Caudate nucleus (tissue), 63 donors: ENCODE measurements at places on chromosomes 11 and 22.

- no peak for DNase-seq
Observed at GRCh38 chr11:83938148-83938547, 652.0 kb upstream of the CCDC90B start.

- no peak for DNase-seq
Observed at GRCh38 chr22:49566693-49567092, 261.0 kb downstream of the BRD1 start.

- no peak for DNase-seq
Observed at GRCh38 chr22:26330971-26331625, 98.0 kb upstream of the ASPHD2 start.

GRCh38 chr22:48536541-48537342 lies 1290.9 kb downstream of the BRD1 start:
- peak; percentile 37 for DNase-seq

- no peak for DNase-seq
Observed at GRCh38 chr22:35530700-35531099, 9.9 kb upstream of the RASD2 start.

DNA sequence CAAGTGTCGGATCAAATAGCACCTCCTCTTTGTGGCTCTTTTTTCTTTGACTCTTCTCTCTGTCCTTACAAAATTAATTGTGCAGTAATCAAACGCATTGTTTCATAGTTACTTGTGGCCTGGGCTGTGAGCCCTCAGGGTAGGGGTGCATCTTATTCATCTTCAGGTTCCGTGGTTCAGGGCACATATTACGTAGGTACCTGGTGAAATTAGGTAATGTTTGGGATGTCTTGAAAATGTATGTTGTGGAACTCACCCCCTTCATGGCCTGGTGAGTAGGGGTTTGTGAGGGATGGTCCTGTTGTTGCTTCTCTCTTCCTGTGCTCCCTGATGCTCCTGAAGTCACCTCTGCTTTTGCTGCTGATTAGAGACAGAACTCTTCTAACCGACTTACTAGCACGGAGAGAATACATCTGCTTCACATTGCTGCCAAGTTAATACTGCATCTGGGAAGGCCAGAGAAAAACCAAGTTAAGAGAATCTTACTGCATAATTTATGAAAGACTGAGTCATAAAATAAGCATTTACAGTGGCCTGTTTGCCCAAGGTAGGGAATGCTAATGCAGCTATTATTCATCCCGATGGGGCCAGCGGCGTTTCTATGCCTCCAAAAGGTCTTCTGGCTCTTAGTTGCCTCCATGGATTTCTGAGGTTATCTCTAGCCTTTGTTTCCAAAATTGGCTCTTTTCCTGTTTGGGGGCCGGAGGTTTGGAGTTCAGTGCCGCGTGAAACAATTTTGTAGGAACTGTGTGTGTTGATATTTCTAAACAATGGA lies 66.9 kb downstream of the TBC1D22A start:
- DNase-seq: no peak

DNA sequence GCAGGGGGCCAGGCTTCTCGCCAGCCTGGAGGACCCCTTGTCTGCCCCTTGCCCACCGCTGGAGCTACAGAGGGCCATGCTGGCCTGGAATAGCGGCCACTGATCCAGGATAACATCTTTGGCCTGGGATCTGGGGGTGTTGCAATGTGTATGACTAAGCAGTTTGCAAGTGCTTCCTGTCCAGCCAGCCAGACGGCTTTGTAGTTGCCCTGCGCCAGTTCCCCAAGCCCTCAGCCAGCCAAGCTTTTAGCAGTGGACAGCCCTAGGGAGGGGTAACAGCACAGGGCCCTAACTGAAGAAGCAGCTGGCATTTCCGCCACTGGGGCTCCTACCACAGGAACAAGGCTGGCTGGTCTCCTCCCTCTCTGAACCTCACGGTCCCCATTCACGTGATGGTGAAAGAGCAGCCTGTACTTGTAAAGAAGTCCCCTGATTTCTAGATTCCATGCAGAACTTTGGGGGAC lies 32.1 kb downstream of the UQCR10 start:
- DNase-seq: peak; percentile 60

DNA sequence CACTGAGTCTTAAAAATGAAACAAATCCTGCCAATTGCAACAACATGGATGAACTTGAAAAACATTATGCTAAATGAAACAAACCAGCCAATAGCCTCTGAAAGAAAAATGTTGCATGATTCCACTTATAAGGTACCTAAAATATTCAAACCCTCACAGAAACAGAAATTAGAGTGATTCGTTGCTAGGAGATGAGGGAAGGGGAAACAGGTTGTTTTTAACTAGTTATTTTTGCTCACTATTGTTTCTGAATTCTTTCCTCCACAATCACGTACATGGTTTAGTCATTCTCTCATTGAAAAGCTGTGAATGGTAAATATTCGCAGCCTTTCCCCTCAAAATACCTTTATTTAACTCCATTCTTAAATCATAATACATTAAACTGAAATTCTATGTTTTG lies 14.0 kb upstream of the TYR start:
- no peak for DNase-seq

- no peak for DNase-seq
Observed at GRCh38 chr11:110026858-110027626, 66.2 kb upstream of the ZC3H12C start.

DNA sequence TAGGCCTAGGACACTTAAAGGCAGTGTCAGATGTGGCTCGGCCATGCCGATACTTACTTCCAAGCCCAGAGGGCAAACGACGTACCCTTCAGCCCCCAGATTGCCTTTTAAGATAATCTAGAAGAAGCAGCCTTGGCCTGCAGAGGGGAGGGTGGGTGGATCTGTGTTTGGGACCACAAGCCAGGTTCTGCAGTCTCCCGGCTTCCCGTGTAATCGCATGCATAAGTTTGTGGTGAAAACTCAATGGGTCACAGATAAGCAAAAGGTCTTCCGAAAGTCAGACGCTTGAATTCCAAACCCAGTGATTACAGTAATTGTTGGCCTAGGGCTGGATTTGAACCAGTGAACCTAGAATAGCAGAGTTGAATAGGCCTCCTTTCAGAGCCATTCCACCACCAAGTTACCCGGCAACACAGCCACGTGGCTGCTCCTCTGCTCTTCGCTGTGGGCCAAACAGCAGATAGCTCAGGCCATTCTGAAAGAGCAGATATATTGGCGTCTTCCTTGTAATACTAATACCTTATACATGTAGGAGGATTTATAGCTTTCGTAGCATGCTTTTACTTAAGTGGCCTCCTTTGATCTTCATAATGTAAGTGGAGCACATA lies 170.8 kb upstream of the CADM1 start:
- DNase-seq: no peak

GRCh38 chr11:125724125-125724524 lies 22.0 kb upstream of the PATE1 start:
- DNase-seq: no peak

DNA sequence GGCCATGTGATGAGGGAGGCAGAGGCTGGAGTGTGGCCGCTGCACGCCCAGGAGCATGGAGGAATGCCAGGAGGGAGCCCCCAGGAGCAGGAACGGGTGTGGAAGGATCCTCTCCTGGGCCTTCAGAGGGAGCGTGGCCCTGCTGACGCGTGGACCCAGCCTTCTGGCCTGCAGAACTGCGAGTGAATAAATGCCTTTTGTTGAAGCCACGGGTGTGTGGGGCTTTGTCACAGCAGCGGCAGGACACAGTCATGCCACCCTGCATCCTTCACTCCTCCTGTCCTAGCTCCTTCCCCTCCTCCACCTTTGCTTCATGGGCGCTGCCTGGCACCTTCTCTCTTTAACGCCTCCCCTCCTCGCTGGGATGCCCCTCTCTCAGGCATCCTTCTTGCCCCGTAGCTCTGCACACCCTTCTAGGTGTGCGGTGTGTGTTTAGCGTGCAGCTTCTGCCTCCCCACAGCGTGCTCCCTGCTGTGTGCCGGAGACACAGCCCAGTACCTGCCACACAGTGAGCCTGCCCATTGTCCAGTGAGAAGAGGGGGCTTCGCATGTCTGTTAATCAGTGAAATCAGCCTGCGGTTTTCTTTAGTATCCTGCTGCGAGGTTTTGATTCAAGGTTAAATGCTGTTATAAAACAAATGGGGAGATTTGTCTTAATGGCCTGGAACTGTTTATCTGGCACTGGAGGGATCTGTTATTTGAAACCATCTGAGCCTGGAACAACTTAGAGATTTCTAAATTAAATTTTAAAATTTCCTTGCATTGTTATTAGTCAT lies 459.6 kb downstream of the TBC1D22A start:
- DNase-seq: no peak

GRCh38 chr11:126841999-126842398 lies 158.6 kb downstream of the KIRREL3 start:
- DNase-seq: no peak

DNA sequence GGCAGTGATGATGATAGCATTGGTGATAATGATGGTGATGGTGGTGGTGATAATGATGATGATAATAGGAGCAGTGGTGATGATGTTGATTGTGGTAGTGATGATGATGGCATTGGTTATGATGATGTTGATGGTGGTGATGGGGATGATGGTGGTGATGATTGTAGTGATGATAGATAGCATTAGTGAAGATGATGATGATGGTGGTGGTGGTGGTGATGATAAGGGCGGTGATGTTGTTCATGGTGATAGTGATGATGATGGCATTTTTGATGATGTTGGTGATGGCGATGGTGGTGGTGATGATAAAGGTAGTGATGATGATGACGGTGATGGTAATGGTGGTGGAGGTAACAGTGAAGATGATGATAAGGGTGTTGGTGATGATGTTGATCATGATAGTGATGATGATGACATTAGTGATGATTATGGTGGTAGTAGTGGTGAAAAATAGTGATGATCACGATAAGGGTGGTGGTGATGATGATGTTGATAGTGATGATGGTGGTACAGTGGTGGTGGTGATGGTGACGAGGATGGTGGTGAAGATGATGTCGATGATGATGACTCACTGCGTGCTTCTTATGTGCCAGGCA lies 93.0 kb downstream of the MPPED1 start:
- no peak for DNase-seq

- no peak for DNase-seq
Observed at GRCh38 chr11:73048446-73048845, 93.7 kb downstream of the FCHSD2 start.

GRCh38 chr11:10641177-10641911 lies 52.2 kb downstream of the IRAG1 start:
- DNase-seq: no peak

DNA sequence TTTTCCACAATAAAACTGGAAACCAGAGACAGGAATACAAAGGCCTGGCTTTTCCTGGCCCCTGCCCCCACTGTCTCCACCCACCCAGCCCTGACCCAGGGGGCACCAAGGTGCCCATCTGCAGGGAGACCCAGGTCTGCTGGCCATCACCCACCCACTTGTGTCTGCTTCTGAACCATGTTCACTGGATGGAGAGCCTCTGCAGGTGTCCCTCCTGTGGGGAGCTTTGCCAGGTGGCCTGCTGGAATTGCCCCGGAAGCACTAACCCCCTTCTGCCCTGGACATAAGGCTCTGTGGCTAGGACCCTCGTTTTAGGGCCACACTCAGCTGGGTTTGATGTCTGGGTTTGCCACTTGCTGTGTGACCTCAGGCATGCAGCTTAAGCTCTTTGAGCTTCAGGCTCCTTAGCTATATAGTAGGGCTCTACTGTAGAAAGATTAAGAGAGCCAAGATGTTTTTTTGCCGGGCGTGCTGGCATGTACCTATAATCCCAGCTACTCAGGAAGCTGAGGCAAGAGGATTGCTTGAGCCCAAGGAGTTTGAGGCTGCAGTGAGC lies 3.9 kb downstream of the SCARF2 start:
- DNase-seq: no peak

DNA sequence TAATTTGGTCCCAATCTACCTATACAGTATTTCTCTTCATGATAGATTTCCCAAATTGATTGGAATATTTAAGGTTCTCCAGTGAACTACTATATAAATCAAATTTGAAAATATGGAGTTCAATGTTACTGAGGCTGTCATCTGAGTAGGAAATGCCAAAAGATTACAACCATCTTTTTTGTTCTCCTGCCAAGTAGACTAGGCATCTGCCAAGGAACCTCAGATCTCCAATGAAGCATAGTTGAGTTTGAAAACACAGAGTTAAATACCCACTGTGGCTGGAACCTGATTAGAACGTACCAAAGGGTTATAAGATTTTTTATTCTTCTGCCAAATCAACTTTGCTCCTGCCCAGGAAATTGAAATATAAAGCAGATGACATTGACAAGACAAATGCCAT lies 330.9 kb downstream of the CNTN5 start:
- DNase-seq: no peak

DNA sequence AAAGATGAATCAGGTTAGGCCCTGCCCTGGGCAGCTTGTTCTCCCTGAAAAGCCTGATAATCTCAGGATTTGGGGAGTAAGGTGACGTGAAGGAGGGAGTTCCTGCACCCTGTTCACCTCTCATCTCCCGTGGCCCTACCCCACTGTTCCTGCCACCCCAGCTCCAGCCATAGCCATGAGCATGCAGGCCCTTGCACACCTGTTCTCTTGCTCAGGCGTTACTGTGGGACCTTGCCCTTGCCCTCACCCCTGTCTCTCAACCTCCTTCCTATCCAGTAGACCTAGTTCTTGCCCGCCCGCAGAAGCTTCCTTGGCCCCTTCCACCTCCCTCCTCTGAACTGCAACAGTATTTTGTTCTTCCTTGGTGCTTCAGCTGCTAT lies 15.0 kb downstream of the TSKU start:
- no peak for DNase-seq

GRCh38 chr11:86292912-86293616 lies 9.0 kb upstream of the HIKESHI start:
- no peak for DNase-seq

DNA sequence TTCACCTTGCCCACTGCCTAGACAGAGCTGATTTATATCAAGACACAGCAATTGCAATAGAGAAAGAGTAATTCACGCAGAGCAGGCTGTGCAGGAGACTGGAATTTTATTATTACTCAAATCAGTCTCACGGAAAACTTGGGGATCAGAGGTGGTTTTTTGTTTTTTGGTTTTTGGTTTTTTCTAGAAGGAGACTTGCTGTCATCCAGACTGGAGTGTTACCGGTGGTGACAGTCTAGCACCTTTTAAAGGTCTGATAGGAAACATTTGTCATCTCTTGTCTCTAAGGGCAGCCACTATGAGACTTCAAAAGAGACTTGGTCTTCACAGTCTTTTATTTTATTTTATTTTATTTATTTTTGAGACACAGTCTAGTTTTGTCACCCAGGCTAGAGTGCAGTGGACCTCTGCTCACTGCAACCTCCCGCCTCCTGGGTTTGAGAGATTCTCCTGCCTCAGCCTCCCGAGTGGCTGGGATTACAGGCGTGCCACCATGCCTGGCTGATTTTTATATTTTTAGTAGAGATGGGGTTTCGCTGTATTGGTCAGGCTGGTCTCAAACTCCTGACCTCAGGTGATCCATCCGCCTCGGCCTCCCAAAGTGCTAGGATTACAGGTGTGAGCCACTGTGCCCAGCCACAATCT lies 19.1 kb downstream of the APOBEC3H start:
- DNase-seq: no peak
